ENCODE measurements at places on chromosomes 7 and 10. TPM values are rescaled to one million over a fixed set of nuclear protein-coding genes. Genes with fewer than 3 reads are reported as not detected.

The POU6F2 gene
- total RNA-seq: 1.1 TPM

The GPER1 gene
- 0.72 TPM for total RNA-seq

DNA sequence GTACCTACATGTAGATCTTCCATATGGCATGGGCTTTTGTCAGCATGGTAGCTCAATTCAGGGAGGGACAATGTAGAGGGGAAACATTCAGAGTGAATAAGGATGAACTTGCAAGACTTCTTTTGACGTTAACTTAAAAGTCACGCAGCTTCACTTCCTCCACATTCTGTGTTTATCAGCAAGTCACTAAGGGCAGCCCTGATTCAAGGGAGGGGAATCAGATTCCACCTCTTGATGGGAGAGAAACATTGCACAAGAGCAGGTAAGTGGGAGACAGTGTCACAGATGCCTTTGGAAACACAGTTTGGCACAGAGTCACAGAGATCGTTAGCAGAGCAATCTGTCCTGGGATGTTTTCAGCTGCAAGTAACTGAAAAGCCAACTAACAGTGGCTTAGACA lies 26.2 kb downstream of the C10orf67 start:
- no peak for DNase-seq

DNA sequence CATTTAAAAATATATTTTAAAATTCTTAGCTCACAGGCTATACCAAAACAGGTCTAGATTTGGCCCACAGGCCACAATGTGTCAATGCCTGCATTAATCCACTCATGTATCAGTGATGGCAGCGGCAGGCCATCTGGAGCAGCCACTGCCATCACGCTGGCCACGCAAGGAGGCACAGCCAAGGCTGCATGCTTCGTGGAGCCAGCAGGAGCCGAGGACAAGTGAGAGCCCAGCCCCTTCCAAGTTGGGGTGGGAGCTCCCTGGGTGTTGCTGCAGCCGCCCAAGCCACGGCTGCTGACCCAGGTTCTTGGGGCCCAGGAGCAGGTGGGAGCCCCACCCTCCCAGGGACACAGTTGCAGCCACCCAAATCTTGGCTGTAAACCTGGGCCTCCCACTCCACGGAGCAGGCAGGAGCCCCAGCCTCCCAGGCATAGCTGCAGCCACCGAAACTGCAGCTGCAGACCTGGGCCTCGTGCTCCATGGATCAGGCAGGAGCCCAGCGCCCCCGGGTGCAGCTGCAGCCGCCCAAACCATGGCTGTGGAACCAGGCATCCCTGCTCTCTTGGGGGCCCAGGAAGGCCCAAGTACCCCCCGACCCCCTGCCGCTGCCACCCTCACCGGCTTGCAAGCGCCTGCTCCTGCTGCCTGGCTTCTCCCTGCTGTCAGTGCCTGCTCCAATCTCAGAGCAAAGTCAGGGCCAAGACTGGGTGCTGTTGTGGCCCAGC lies 87.3 kb upstream of the CACUL1 start:
- DNase-seq: no peak

DNA sequence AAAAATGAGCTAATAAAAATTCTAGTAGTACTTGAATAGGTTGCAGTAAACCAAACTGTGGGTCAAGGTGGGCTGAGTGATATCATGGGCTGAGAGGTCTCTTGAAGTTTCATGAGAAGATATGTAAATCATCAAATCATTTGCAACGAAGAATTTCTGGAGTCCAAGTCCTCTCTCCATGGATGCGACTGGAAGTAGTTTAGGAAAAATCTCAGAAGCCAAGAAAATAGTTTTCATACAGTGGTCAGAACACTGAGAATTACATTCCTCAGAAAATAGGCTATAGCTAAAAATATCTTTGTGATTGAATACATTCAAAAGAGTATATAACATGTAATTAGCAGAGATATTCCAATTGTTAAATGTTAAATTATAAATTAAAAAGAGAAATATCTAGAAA lies 3.6 kb upstream of the IFIT1 start:
- no peak for DNase-seq

- DNase-seq: no peak
These were observed 366.0 kb upstream of the SHH start for GRCh38 chr7:156178214-156178613.

DNA sequence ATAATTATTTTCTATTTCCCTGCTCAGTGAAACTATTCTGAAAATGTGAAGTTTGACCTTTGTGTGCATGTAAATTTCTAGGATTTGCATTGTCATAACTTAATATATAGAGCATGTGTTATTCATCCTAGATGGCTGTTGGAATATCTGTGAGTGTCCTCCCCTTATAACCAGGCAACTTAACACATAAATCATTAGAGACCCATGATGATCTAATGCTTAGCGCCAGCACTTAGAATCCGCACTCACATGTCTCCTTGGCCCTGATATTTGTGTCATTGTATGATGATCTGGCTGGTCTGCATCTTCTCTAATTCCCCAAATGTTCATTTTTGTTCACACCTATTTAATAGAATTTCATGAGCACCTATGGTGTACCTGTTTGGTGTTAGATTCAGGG lies 1354.5 kb downstream of the XPNPEP1 start:
- no peak for DNase-seq

DNA sequence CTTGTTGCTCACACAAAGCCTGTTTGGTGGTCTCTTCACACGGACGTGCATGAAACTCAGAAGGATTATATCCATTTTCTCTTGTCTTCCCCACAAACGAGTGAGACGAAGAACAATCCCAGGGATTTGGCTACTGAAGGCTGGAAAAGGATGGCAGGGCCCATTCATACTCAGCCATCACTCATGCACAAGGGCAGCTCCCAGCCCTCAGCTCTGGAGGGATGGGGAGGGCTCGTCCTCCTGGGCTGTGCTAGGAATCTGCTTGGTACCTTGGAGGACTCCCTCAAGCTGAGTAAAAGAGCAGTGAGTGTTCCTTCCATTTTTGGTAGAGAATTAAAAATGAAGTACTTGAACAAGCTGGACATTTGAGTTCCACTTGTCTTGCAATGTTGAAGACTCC lies 33.2 kb upstream of the RAB18 start:
- no peak for DNase-seq

- DNase-seq: no peak
These were observed 79.0 kb downstream of the TRIL start for GRCh38 chr7:28879105-28879504.

- no peak for DNase-seq
These were observed 143.0 kb downstream of the ARHGAP22 start for GRCh38 chr10:48461623-48462481.

DNA sequence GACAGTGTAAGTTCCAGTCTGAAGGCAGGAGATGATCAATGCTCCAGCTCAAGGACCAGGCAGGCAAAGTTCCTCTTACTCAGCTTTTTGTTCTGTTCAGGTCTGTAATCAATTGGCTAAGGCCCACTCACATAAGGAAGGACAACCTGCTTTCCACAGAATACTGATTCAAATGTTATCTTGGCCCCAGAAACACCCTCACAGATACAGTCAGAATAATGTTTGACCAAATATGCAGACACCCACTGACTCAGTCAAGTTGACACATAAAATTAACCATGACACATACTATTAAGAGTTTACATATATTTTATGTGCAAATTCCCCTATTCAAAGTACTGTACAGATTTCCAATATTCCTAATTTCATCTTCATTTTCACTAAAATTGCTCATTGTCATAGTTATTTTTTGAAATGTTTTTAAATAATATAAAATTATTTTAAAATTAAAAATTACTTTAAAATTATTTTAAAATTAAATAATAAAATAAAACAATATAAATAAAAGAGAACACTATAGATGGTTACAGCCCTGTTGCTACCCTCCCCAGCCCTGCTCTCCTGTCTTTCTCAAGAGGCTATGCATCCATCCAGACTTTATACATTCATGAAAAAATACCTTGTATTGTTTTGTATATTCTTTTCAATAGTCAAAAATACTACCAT lies 59.4 kb downstream of the RAB11FIP2 start:
- no peak for DNase-seq

- no peak for DNase-seq
These were observed 180.5 kb upstream of the CTBP2 start for GRCh38 chr10:125340903-125341302.

DNA sequence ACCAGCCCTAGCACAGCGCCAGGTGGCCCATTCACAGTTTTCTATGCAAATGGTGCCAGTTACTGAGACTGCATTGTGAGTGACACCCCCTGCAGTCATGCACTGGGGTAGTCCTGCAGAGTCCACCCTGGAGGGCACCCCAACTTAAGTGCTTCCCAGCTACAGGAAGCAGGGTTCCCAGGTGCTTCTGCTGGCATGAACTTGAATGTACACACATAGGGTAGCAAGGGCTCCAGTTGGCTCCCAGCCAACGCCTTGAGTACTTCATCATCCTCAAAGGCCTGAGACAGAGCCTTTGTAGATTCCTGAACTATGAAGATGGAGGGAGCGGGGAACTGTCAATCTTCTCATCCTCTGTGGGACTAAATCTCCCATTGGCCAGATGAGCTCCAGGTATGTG lies 11.5 kb upstream of the NPFFR1 start:
- DNase-seq: no peak

GRCh38 chr10:112519133-112519761 lies 72.2 kb downstream of the VTI1A start:
- no peak for DNase-seq

GRCh38 chr10:24439935-24440334 lies 231.0 kb downstream of the KIAA1217 start:
- no peak for DNase-seq

GRCh38 chr7:100540073-100540723 lies 1.2 kb downstream of the AGFG2 start:
- DNase-seq: no peak

DNA sequence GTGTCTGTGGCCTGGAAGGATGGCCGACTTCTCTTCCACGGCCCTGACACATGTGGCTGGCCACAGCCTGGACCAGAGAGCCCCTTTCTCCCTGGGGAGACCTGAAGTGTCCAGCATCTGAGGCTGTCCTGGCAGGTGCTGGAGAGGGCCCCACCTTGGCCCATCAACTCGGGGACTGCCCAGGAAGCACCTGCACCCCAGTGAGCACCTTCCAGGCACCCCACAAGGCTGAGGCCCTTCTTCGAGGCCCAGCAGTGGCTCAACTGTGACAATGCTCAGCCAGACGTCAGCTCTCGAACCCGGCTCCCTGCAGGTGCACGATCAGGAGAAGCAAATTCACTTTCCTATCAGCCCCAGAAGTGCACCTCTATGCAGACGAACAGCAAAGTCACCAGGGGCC lies 24.3 kb downstream of the RGS10 start:
- DNase-seq: no peak

Data from endothelial cell (in vitro differentiated cells).